ENCODE measurements at places on chromosomes 3 and 15.

DNA sequence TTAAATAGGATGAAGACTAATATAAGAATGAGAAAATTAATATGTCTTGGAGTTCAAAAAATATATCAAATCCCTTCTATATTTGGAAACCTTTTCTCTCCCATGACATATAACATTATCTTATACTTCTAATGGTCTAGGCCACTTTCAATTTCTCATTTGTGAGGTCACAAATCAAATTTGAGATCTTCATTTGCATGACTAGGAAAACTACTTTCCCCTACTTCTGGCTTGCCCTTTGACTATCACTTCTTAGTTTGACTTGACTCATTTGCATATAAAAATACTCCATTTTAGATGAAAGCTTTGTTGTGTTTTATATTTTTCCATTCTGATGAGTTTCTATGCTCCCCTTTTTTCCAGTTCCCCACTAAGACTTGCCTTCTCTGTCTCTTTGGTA is 598.6 kb upstream of the TBL1XR1 start:
- no peak for DNase-seq

GRCh38 chr15:40756938-40757337 is 1.9 kb upstream of the RMDN3 start:
- DNase-seq, result no peak

GRCh38 chr3:129618901-129619671 is 12.6 kb upstream of the PLXND1 start:
- no peak for DNase-seq

DNA sequence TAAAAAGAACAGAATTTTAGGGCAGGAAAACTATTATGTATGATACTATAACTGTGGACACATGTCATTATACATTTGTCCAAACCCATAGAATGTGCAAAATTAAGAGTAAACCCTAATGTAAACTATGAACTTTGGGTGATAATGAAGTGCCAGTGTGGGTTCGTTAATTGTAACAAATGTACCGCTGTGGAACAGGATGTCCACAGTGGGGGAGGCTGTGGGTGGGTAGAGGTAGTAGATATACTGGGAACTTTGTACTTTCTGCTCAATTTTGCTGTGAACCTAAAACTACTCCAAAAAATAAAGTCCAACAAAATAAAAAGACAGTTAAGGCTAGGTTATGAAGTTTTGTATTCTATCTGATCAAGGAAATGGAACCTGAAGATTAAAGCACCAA is 24.8 kb downstream of the CD96 start:
- DNase-seq, result no peak

- no peak for DNase-seq
Observed at GRCh38 chr15:59687836-59688235, 1.3 kb downstream of the BNIP2 start.

All from pancreas (tissue), 10 donors.